ENCODE measurements at places on chromosomes 2 and 18.

DNA sequence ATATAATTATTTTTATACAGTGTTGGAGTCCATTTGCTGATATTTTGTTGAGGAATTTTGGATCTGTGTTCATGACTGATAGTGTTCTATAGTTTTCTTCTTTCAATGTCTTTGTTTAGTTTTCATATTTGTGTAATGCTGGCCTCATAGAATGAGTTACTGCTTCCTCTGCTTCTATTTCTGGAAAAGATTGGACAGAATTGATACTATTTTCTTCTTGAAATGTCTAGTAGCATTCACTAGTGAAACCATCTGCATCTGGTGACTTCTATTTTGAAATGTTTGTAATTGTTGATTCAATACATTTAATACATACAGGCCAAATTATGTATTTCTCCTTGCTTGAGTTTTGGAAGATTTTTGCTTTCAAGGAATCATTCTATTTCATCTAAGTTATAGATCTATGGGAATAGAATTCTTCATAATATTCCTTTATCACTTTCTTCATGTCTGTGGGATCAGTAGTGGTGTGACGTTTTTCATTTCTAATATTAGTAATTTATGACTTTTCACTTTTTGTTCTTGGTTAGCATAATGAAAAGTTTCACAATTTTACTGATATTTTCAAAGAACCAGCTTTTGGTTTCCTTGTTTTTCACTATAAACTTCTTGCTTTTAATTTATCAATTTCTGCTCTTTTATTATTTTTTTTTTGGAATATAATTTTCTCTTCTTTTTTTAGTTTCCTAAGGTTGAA lies 509.9 kb upstream of the VRK2 start:
- DNase-seq = no peak

- no peak for DNase-seq
These were observed 65.7 kb upstream of the PARD3B start for GRCh38 chr2:204479557-204479956.

GRCh38 chr2:47079515-47080412 lies 75.3 kb downstream of the STPG4 start:
- DNase-seq = no peak

GRCh38 chr18:21194871-21195771 lies 46.9 kb upstream of the GREB1L start:
- DNase-seq = peak; percentile 25

- no peak for DNase-seq
These were observed 24.5 kb downstream of the CRACDL start for GRCh38 chr2:98911376-98912154.

Measured in CD4-positive, alpha-beta T cell treated with Interleukin-15 for 4 hours (primary cell).